Coronary artery (tissue), 2 donors: ENCODE measurements at places on chromosomes 4 and X.

DNA sequence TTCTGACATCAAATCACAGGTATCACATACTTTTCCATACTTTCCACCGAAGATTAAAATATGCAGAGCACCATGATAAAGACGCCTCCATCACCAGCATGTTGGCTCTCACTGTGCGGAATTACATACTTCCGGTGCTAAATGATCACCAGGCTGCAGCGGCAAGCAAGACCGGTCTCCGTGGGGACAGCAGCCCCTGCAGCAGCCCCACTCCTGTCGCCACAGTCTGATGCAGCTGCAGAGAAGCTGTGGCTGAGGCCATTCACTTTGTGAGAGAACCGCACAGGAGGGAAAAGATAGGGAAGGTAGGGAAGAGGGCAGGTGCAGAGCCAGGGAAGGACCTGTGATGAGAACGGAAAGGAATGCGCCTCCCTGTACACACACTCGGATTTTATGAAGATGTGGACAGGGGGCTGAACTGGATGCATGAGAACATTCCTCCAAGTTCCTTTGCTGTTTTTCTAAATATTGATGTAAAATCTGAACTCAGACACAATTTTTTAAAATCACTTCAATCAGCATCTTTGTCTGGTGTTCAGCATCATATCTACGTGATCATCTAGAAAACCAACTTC is 38.3 kb downstream of the AFAP1 start:
- no peak for DNase-seq

- DNase-seq = no peak
Measured at GRCh38 chr4:163595580-163595979, 101.1 kb downstream of the TMA16 start.

- DNase-seq = no peak
Measured at GRCh38 chr4:73021634-73022033, 47.9 kb downstream of the COX18 start.

DNA sequence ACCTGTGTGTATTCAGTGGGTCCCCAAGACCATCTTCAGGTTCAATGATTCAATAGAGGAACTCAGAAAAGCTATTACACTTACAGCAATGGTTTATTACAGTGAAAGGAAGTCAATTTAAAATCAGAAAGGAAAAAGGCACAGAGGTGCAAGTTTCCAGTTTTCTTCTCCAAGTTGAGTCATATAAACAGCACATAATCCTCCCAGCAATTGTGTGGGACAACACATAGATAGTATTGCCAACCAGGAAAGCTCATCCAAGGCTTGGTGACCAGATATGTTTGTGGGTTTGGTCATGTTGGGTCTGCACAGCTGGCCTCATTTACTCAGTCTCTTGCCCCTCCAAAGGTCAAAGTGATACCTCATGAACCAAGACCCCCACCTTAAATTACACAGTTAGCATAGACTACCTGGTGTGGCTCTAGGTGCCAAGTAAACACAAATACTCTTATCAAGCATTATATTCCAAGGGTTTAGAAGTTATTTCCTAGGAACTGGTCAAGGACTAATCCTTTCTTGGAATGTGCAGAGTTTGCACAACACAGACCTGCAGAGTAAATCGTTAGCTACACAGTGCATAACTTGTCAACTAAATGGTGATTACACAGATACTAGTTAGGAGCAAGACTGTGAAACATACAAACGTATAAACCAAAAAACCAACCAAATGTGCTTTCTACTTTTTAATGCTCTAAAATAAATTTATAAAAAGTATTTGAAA is 777.3 kb downstream of the PCDH18 start:
- DNase-seq = no peak

DNA sequence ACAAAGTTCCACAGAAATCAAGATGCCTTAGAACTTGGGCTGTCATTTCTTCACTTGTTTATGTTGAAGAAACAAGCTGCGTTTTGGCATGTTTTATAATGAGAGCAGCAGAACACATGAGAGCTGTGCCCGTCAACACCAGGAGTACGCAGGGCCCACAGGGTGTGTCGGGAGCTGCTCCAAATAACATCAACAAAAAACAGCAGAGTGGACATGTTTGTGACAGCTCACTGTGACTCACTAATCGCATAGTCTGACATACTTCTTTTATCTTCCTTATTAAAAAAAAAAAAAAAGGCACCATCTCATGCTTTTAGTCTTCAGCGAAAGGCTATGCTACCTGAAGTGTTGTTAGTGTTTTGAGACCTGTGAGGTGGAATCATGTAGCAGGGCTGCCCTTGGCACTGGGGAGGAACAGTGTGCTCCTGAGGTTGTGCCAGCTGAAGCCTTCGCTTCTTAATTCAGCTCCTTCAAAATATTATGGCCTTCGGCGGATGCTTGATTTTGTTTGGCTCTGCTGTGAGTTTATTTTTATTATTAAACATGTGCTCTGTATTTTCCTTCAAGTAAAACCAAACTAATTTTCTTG is 32.8 kb downstream of the FHDC1 start:
- no peak for DNase-seq

DNA sequence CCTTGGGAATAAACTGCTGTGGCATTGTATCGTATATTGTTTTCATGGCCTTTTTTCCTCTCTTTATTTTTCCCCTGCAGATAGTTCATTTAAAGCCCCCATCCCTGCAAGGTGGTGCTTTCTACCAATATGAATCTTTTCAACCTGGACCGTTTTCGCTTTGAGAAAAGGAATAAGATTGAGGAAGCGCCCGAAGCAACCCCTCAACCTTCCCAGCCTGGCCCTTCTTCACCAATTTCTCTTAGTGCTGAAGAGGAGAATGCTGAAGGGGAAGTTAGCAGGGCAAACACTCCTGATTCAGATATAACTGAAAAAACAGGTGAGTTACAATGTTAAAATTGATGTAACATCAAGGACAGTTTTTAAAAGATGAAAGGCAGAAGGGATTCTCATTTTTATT is 601 bp downstream of the SMARCAD1 start:
- DNase-seq = no peak

- DNase-seq = no peak
Measured at GRCh38 chr4:107746161-107746560, 26.1 kb upstream of the PAPSS1 start.

DNA sequence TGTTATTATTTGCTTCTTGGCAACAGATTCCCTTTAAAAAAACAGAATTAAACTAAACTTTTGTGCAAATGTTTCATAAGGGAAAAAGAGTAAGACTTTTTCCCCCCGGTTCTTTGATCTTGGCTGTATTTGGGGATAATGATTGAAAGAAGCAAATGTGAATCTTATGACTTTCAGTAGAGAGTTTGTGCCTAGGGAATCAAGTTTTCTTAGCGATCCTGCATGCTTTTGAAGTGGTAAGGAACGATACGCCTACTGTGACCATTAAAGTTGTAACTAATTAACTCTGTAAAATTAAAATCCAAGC is 9.0 kb downstream of the ATP10D start:
- DNase-seq = no peak

DNA sequence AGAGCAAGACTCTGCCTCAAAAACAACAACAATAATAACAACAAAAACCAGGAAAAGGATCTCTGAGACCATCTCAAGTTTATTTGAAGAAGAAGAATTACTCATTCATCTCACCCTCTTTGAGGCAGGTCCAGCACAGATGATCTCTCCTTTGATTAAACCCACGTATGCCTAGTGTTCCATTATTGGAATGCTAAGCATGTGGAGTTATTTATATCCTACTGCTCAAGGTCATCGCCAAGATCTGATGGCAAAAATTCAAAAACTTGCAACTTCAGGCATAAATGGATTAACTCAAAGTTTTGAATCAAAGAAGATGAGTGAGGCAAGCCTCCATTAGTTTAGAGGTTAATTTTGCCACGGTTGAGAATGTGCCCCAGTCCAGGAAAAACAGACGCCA is 184.2 kb downstream of the DHRSX start:
- DNase-seq = no peak

DNA sequence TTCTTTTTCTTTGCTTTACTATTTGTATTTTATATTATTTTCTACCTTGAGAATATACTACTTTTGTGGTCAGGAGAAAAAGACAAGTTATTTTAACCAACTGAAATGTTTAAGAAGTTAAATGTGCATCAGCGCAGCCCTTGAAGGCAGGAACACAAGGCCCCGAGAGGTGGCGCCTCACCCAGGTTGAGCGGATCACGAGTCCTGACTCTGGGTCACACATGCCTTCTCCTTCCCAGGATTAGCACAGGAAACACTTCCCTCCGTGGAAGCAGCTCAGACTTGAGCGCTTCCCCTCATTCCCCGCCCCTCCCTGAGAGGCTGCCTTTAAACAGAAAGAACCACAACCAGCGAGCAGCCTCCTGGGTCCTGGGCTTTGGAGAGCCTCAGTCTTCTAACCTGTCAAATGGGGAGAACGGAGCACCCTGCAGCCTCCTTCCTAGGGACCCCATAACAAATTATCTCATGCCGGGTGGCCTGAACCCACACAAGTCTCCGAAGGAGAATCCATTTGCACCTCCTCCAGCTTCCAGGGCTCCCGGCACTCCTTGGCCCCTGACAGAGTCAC is 217.6 kb downstream of the AFAP1 start:
- no peak for DNase-seq

DNA sequence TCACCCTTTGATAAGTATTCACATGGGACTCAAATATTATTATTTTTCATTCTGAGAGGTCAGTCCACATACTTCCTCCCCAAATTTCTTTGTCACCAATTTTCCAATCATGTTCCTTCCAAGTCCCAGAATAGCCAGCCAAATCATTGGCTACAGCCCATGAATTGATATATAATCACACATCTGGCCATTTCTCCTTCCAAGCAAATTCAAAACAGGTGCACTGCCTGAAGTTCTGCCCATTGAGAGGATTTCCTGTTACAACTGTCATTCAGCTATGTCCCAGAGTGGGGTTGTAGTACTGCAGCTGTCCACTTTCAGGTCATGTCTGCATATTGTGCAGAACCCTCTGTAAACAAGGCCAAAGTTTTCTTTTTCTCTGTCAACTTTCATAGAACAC is 347.8 kb downstream of the GRID2 start:
- no peak for DNase-seq

- no peak for DNase-seq
Measured at GRCh38 chr4:70892086-70892769, 9.9 kb upstream of the MOB1B start.

GRCh38 chr4:23005691-23006090 is 313.0 kb downstream of the GBA3 start:
- DNase-seq = no peak

DNA sequence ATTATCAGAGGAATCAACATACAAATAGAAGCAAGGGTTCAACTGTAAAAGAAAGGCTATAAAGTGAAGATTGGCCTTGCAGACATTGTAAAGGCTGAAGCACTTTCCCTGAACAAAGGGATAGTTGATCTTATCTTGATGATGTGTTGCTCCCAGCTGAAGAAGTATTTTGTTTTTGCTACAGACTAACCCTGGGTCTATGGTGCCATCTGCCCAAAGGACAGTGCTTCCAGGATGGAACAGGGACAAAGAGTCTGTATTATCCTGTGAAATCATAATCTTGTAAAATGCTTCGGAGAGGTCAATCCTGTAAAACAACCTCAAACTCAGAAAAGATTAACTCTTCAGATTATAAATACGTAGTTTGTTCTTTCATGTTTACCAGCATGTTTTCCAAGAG is 251.7 kb upstream of the ANKRD50 start:
- DNase-seq = no peak

GRCh38 chrX:10031746-10032145 is 64.6 kb downstream of the CLDN34 start:
- DNase-seq = no peak

DNA sequence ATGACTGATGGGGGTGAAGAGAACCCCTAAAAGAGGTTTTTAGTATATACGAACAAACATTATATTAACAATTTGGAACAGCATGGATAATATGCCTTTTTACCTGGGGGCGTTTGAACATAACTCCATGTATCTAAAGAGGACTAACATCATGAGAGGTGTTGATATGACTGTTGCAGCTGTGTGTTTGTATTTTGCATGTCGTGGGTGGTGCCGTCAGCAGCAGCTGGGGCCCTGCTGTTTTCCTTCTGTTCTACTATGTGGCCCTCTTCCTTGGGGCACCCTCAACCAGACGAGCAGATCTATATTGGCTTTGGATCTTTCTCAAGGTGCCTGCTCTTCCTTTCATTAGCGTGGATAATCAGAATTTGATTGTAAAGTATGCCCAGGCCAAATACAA is 11.2 kb downstream of the GBA3 start:
- DNase-seq = no peak

DNA sequence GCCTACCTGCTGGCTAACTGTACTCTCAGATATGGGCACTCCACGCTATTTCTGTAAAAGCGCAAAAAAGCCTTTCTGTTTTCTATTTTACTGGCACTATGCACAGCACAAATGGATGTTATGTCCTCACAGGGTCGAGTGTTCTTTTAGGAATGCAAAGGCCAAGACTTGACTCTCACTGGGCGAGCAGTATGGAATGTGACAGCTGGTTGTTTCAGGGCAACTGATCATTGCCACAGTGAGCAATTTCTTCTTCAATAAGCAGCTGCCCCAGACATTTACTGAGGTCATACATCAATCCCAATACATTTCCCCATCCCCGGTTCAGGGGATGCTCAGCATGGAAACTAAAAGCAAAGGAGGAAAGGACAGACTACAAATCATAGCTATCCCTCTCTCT is 58.2 kb downstream of the PDE5A start:
- DNase-seq = no peak

DNA sequence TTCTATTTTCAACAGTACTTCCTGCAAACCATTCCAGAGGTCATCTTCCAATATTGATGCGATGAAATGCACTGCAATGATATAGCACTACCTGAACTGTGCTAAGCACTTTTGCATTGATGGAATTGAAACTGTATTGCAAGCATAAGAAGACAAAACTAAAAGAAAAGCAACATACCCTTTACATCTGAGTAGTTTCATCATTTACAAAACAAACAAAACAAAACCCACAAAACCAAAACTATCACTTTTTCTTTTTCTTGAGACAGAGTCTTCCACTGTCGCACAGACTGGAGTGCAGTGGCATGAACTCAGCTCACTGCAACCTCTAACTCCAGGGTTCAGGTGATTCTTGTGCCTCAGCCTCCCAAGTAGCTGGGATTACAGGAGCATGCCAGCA is 120.1 kb upstream of the NAP1L5 start:
- DNase-seq = no peak

DNA sequence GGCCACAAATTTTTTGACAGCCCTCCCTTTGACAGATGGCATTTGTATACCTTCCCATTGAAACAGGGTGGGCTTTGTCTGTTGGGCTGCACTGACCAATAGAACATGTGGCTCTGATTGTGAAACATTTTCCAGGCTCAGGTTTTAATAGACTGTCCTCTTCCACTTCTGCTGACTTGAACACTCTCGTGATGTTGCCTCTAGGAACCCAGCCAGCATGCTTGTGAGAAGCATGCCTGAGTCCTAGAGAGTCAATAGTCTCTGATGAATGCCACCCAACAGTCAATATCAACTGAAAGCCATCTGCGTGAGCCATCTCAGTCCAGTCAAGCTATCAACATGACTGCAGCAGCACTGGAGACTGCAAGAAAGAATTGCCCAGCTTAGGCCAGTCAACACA is 290.0 kb downstream of the SLC7A11 start:
- no peak for DNase-seq

GRCh38 chr4:168877511-168878491 is 132.3 kb downstream of the CBR4 start:
- DNase-seq = no peak

- DNase-seq = no peak
Measured at GRCh38 chr4:10403633-10404445, 53.4 kb downstream of the ZNF518B start.
